ENCODE measurements at places on chromosomes 2 and 18. TPM values are rescaled to one million over a fixed set of nuclear protein-coding genes. Genes with fewer than 3 reads are reported as not detected.

Gene SRBD1
- total RNA-seq = 21.9 TPM

Gene ABCA12
- under 0.01 TPM for total RNA-seq

Gene LYG1
- total RNA-seq = 0.20 TPM

Gene SERPINE2
- total RNA-seq = 524 TPM

Gene TDRD15
- total RNA-seq = not detected

Gene CKAP2L
- 16.8 TPM for total RNA-seq

Gene PIEZO2
- total RNA-seq = not detected

Gene GPR155
- 1.8 TPM for total RNA-seq

Gene SERPINB5
- total RNA-seq = not detected

All from subcutaneous preadipocyte (primary cell).